Vagina (tissue), 2 donors: ENCODE measurements at places on chromosomes 12 and 14.

- no peak for DNase-seq
These were observed 195.9 kb upstream of the PLEKHG7 start for GRCh38 chr12:92506891-92507290.

GRCh38 chr12:80064269-80064668 is 35.1 kb upstream of the OTOGL start:
- no peak for DNase-seq

GRCh38 chr14:24095271-24096068 is 1.4 kb downstream of the PCK2 start:
- DNase-seq = no peak

DNA sequence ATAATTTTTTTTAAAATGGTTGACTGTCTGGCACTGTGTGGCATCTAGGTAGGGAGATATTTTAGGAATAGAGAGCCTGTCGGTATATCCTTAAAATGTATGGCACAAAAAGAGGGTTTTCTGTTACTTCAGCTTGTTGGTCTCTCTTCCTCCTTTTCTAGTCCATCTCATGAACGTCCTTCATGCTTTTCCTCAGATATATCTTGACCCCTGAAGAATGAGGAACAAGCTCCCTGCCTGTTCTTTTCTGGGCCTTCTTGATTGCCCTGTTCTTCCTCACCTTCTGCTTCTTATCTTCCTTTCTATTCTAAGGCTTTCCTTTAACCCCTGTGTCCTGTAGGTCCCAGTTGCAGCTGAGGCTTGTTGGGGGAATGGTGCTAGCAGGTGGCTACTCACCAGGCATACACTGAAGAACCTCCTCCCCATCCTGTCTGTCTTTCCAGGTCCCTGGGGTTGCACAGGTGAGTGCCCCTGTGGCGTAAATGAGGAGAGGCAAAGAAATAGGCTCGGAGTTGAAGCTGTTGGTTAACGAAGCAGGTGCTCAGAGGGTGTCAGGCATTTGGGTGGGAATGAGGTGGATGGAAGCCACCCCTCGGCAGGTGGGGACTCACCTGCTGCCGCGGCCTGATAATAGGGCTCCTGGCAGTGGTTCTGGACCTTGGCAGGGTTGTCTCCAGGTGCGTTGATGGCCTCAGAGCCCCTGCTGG is 7.2 kb upstream of the C1R start:
- DNase-seq = no peak

- DNase-seq = no peak
These were observed 309.4 kb downstream of the KCNC2 start for GRCh38 chr12:74900232-74900631.

- DNase-seq = no peak
These were observed at the start of gene B3GNT4 for GRCh38 chr12:122203301-122204166. Gene B3GNT4, plus strand, starts transcription at chr12:122203709. Its CDS starts 910 bp downstream, at chr12:122204619.

- no peak for DNase-seq
These were observed 42.8 kb downstream of the STXBP6 start for GRCh38 chr14:25006961-25007795.

DNA sequence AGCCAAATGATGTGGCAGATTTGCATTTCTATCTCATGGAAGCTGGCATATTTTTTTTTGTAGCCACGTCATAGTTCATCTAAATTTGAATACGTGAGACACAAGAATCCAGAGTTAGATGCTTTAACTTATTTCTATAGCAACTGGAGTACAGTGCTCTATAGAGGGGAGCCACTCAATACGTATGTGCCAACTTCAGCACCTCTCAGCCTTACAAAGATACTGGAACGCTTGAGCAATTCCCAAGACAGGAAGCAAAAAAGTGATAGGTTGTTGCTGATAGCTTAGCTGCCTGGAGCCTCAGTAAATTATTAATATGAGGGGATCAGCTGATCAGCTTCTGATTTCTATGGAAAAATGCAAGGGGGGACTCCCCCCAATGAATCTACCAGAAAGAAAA is 24.1 kb upstream of the PELI2 start:
- DNase-seq = no peak

- DNase-seq = no peak
These were observed 98.9 kb upstream of the PLEKHA5 start for GRCh38 chr12:19030603-19031002.

DNA sequence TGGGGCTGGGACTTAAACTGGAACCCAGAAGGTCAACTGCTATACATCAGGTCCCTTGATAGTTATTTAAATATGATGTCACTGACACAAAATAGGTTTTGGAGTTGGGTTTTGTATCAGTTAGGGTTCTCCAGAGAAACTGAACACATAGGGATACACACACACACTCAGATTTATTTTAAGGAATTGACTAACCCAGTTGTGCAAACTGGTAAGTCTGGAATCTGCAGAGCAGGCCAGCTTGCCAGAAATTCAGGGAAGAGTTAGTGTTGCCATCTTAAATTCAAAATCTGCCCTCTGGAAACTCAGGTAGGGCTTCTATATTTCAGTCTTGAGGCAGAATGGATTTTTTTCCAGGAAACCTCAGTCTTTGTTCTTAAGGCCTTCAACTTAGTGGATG is 36.9 kb downstream of the MAPK1IP1L start:
- DNase-seq = no peak

GRCh38 chr14:42198010-42198409 is 591.3 kb downstream of the LRFN5 start:
- no peak for DNase-seq

DNA sequence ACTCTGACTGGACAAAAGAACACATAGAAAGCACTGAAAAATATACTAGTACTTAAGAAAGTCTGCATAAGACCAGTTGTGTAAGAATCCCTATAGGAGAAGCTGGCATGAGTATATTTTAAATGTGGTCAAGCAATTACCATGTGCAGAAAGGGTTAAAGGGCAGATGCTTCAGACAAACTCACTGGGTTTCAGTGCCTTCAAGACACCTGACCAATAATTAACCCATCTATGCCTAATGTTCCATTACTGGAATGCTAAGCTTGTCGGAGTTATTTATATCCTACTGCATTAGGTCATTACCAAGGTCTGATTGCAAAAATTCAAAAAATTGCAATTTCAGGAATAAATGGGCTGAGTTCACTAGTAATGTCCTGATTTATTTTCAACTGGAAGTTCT is 41.3 kb downstream of the HNRNPC start:
- DNase-seq = no peak

DNA sequence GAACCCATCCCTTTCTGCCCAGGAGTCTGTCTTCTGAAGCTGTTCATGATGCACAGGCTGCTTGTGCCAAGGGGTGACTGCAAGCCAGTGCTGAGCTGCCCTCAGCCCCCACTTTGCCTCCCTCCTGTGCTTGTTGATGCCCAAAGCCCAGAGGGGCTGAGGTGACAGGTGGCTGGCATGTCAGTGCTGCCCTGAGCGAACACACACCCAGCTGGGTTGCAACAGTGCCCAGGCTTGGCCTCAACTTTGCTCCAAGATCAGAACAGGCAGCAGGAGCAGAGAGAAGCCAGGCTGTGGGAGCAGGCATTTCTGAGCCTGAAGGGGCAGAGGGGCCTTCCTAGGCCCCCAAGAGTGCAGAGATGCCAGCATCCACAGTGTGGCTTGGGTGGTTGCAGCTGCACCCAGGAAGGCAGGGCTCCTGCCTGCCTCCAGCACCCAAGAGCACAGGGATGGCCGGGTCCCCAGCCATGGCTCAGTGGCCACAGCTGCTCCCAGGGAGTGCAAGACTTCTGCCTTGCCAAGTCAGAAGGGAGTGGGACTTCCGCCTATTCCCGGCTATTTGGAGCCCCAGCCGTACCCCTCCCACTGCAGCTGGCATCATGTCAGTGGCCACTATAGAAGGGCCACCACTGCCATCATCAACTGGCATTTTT is 83.1 kb downstream of the SLC16A7 start:
- no peak for DNase-seq

- DNase-seq = no peak
These were observed 2.8 kb downstream of the GNS start for GRCh38 chr12:64756376-64756775.

GRCh38 chr12:50641566-50641965 is 122.3 kb upstream of the ATF1 start:
- DNase-seq = no peak

- DNase-seq = no peak
These were observed 60.3 kb downstream of the HSPB8 start for GRCh38 chr12:119239040-119239439.

DNA sequence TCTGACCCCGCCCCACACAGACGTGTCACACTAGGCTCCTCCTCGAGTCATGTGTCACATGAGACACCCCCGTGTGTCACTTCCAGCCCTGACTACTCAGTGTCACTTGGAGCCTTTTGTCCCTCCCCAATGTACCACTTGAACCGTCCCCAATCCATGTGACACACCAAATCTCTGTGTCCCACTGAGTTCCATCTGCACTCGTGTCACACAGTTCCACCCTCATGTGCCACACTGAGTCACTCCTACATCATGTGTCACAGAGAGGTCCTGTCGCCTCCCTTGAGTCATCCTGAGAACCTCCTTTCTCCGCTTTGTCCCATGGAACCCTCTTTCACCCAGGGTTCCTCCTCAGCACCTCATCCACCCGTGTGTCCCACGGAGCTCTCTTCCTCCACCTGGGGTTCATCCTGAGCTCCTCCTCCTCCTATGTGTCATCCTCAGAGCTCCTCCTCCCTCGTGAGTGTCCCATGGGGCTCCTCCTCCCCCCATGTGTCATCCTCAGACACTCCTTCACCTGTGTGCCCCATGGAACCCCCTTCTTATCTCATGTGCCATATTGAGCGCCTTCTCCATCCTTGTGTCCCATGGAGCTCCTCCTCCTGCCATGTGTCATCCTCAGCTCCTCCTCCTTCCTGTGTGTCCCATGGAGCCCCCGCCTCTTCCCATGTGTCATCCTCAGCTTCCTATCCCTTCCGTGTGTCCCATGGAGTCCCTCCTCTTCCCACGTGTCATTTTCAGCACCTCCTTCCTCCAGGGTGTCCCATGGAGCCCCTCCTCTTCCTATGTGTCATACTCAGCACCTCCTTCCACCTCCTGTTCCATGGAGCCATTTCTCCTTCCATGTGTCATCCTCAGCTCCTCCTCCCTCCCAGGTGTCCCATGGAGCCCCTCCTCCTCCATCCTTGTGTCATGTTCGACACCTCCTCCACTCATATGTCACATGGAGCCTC is 32.0 kb downstream of the RTL1 start:
- no peak for DNase-seq

GRCh38 chr12:116710370-116711150 is 27.3 kb downstream of the SPRING1 start:
- DNase-seq = no peak

DNA sequence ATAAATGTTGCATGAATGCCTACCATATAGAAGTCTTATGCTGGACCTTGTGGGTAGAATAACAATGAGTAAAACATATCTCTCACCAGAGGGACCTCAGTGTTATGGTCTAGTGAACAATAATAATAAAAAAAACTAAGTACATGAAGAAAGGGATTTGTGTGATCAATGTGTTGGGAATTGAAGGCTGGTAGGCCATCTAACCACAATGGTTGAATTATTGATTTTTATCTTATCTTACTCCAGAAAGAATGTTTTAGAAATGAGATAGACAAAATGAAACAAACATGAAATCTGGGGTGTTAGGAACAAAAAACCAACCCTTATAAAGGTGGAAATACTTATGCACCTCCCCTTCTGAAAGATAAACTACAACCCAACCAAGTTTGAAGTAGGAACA is 243.9 kb upstream of the LRIG3 start:
- no peak for DNase-seq

- no peak for DNase-seq
These were observed 41.7 kb upstream of the ITPR2 start for GRCh38 chr12:26874501-26875296.

DNA sequence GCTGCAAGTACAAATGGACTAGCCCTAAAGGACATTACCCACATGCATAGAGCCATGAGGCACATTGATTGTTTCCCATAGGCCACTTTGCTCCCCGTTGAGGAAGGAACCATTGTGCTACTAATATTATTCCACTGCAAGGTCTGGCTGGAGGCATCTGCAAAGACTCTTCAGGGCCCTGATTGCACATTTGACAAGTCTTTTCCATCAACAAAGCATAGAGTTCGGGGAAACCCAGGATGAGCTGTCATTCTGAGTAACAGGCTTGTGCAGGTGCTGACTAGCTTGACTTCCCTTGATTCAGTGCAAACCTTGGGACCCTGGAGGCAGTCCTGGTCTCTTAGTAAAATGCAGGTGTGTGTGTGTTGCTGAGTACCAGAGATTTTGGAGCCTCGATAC is 73.8 kb downstream of the SUSD6 start:
- DNase-seq = no peak

DNA sequence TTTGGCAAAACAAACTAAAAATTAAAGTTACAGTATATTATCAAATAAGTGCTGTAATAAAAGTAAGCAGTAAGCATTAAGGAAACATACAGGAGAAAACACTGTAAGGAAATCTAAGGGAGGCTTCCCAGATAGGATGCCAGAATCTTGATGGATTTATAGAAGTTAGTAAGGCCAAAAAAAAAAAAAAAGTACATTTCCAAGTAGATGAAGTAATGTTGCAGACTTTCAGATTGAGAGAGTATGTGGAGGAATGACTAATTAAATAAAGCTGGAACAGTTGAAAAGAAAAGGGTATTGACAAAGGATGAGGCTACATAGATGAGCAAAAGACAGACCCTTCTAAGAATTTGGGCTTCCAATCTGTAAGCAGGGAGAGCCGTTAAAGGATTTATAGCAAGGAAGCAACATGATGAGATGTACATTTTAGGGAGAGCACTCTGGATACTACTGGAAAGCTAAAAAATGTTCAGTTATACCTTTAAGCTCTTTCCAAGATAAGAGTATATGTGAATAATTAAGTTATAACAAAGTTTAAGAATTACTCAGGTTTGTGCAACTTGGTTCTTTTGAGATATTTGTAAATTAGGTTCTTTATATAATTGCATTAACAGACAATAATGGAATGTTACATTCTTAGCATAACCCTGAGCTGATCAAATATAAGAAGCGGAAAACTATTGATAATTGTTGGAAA is 87.5 kb upstream of the MON2 start:
- no peak for DNase-seq

DNA sequence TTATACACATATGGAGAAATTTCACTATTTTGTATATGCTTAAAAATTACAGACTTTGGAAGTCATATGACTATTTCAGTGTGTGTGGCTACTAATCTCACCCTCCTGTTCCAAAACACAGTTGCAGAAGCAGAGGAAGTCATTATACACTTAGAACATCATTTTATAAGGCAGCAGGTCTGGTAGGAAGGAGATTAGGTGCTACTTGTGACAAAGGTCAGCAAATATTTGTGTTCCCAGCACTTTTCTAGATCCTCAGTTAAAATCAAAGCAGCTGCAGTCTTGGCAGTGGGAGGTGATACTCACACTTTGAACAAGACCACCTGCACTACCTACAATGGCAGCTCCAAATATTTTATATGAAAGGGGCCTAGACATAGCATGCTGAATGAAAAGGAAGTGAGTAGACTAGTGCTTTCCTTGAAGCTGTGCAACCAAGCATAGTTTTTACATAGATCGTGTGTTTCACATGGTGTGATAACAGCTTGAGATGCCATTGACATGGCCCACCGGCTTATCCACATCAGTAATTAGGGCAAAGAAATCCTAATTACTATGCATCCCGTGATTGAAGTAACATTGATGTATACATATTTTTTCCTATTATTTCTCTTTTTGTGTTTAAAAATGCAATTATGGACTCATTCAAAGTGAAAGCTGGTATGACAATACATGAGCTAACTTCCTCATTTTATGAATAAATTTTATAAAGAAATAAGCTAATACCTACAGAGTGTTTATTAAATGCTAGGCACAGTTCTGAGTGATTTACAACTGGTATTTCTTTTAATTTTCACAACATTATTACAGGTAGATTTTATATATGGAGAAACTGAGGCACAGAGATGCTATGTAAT is 5.3 kb downstream of the GYS2 start:
- no peak for DNase-seq
